Endothelial cell (in vitro differentiated cells): ENCODE measurements at places on chromosomes 4 and X. TPM values are rescaled to one million over a fixed set of nuclear protein-coding genes. Genes with fewer than 3 reads are reported as not detected.

The FHL1 gene
- total RNA-seq, result 5.6 TPM

The RBMXL3 gene
- not detected for total RNA-seq

The SERTM2 gene
- 0.92 TPM for total RNA-seq

The CLNK gene
- total RNA-seq, result not detected

The MMGT1 gene
- 18.2 TPM for total RNA-seq

The MMRN1 gene
- 304 TPM for total RNA-seq

The DDX53 gene
- not detected for total RNA-seq

The TLL1 gene
- total RNA-seq, result 48.0 TPM

The TGIF2LX gene
- total RNA-seq, result not detected

The PF4V1 gene
- not detected for total RNA-seq

The ARHGAP36 gene
- total RNA-seq, result not detected

The PABPC1L2B gene
- total RNA-seq, result 9.4 TPM

GRCh38 chrX:19245711-19246269 lies 97.9 kb upstream of the PDHA1 start:
- no peaks in the 10 kb centered on the region for H3K4me1 ChIP-seq
- no peak overlapping the region for H3K27ac ChIP-seq
- H3K36me3 ChIP-seq, result no peaks in the 10 kb centered on the region

- peaks cover 10% of the 10 kb centered on the region for H3K4me1 ChIP-seq
- peak overlapping the region; percentile 90 for H3K27ac ChIP-seq
- no peak overlapping the region for H3K4me3 ChIP-seq
- DNase-seq, result no peak
- no peaks in the 10 kb centered on the region for H3K27me3 ChIP-seq
- H3K36me3 ChIP-seq, result no peaks in the 10 kb centered on the region
These were observed 17.2 kb upstream of the CCNI start for GRCh38 chr4:77092975-77093374.

DNA sequence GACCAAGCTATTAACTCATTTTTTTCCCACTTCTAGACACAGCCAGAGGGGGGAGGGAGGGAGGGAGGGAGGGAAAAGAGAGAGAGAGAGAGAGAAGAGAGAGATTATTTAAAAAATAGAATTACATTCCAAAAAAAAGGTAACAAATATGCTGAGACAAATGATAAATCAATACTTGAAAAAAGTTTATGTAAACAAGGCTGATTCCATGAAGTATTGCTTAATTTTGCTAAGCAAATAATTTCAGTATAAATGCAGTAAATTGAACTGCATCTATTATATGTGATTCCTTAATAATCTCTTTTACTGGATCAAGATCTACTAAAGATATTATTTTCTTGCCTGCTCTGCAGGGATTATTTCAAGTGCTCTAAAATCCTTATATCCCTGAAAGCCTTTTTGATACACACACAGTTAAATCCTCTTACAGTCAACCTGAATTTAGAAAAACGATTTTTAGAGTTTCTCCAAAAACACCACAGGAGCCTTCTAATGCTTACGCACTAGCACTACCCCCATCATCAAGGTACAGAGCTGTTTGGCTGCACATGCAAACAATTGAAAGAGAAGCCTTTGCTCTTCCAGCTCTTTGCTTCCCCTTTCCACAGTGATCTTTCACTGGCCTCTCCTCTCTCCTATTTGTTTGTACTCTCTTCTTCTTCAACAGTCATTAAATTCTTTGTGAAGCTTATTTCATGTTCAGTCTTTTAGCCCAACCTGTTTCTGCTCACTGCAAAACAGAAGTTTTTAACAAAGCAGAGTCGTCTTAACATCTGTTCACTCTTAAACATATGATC lies 426.3 kb upstream of the FAM241A start:
- DNase-seq, result no peak
- no peaks in the 10 kb centered on the region for H3K4me1 ChIP-seq
- H3K27me3 ChIP-seq, result no peaks in the 10 kb centered on the region
- H3K36me3 ChIP-seq, result no peaks in the 10 kb centered on the region

DNA sequence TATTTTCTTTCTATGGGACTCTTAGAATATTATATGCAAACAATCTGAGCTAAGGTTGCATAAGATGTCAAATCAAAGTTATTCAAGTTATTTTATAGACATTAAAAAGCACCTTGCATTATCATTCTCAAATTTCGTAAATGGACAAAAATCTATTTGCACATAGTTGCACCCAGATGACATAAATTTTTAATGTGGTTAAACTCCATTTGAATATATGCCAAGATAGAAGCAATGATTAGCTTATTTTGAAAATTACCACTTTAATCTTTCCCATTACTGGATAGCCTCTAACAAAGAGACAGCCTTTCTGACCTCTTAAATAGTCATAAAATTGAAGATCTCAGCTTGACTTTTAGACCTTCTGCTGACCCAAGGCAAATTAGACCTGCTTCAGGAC lies 386.8 kb downstream of the RAPGEF2 start:
- H3K27ac ChIP-seq, result no peak overlapping the region
- peaks cover 3% of the 10 kb centered on the region for H3K36me3 ChIP-seq
- no peaks in the 10 kb centered on the region for H3K4me1 ChIP-seq
- no peak overlapping the region for H3K4me3 ChIP-seq
- no peak for DNase-seq

DNA sequence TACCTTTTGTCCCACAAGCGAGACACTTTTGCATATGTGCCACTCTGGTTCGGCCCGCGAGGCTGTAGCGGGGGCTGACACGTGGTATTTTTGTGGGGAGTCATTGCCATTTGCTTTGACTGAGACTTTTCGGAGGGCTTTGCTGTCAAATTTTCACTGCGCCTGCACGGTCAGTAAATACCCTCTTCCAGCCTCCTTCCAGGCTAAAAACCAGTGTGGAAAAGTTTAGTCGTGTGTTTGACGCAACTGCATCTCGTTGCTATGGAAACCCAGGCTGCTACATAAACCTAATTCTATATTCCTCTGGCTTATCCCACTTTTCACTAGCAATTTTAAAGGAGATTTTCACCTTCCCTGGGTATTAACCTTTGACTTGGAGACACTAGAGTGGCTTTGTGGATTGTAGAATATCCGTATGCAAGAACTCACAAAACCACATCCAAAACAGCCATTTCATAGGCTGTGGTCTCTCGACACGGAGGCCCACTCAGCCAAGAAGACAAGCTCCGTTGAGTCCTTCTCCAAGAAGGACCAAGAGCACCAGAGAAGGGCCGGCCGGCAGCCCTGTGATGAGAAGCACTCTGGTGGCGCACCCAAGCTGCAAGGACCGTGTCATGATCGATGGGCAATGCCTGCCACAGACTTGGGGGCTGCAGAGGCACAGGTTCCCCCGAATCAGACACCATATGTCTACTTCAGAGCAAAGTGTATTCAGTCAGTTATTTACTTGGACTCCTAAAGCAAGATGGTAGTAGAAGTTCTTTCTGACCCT lies 38.4 kb upstream of the ENPP6 start:
- peaks cover 3% of the 10 kb centered on the region for H3K27me3 ChIP-seq
- no peaks in the 10 kb centered on the region for H3K36me3 ChIP-seq
- peaks cover 5% of the 10 kb centered on the region for H3K4me1 ChIP-seq
- DNase-seq, result no peak

DNA sequence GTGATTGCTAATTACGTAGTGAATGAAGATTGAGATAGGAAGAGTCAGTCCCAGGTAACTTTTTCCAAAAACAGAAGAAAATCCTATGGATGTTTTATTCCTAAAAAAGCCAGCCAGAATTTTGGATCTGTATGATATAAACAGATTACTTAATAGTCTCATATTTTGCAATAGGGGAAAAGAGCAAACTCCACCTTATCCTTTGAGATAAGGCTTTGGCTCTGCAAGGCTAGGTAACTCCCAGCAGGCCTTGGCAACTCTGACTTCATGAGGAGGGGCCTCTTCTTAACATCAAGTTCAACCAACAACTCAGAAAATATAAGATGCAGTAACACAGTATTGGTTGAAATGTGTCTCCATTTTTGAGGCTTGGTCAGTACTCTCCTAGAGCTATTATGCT lies 98.7 kb upstream of the SLC4A4 start:
- DNase-seq, result no peak
- no peaks in the 10 kb centered on the region for H3K36me3 ChIP-seq
- no peak overlapping the region for H3K27ac ChIP-seq
- no peak overlapping the region for H3K4me3 ChIP-seq

DNA sequence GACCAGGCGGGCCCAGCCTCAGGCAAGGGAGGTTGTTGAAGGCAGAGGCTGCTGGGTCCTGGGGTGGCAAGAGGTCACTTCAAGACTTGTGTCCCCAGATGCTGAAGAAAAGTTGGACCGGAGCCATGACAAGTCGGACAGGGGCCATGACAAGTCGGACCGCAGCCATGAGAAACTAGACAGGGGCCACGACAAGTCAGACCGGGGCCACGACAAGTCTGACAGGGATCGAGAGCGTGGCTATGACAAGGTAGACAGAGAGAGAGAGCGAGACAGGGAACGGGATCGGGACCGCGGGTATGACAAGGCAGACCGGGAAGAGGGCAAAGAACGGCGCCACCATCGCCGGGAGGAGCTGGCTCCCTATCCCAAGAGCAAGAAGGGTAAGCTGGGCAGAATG lies 4.4 kb downstream of the PQBP1 start:
- peaks cover 2% of the 10 kb centered on the region for H3K4me1 ChIP-seq
- H3K27me3 ChIP-seq, result peaks cover 1% of the 10 kb centered on the region
- peak overlapping the region; percentile 72 for H3K4me3 ChIP-seq
- H3K27ac ChIP-seq, result peak overlapping the region; percentile 50
- peaks cover 19% of the 10 kb centered on the region for H3K36me3 ChIP-seq

GRCh38 chrX:41604766-41605543 lies 83.8 kb upstream of the GPR34 start:
- no peaks in the 10 kb centered on the region for H3K27me3 ChIP-seq
- H3K36me3 ChIP-seq, result peaks cover 3% of the 10 kb centered on the region
- no peaks in the 10 kb centered on the region for H3K4me1 ChIP-seq
- no peak overlapping the region for H3K27ac ChIP-seq
- no peak overlapping the region for H3K4me3 ChIP-seq

- H3K4me1 ChIP-seq, result no peaks in the 10 kb centered on the region
- H3K27me3 ChIP-seq, result no peaks in the 10 kb centered on the region
- no peaks in the 10 kb centered on the region for H3K36me3 ChIP-seq
- no peak overlapping the region for H3K27ac ChIP-seq
These were observed 99.3 kb downstream of the TEX13A start for GRCh38 chrX:105121186-105121585.

GRCh38 chrX:71910643-71910985 lies at the start of gene NHSL2:
Gene NHSL2, plus strand, starts transcription at chrX:71910845.
- no peaks in the 10 kb centered on the region for H3K27me3 ChIP-seq
- DNase-seq, result no peak
- H3K27ac ChIP-seq, result no peak within 1 kb of the TSS
- H3K36me3 ChIP-seq, result no peaks in the 10 kb centered on the region
- peak within 1 kb of the TSS; percentile 87 for H3K4me3 ChIP-seq

DNA sequence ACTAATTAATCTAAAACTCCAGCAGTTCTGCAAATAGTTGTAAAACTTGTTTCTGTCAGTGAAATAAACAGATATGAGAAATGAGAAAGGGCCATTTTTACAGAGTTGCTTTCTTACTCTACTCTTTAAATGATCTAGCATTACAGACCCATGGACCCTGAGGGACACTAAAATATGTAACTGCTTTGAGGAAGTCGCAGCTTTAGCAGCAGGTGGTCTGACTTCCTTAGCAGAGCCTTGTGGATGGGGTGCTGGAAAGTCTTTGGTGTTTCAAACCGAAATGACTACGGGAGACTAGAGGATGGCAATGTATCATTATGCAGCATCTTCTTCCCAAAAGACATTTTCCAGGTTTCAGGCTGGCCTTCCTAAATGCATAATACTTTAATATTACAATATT lies 18.7 kb downstream of the SHISA3 start:
- peaks cover 6% of the 10 kb centered on the region for H3K27me3 ChIP-seq
- H3K4me3 ChIP-seq, result no peak overlapping the region
- H3K27ac ChIP-seq, result no peak overlapping the region
- DNase-seq, result no peak
- H3K36me3 ChIP-seq, result peaks cover under 1% of the 10 kb centered on the region

DNA sequence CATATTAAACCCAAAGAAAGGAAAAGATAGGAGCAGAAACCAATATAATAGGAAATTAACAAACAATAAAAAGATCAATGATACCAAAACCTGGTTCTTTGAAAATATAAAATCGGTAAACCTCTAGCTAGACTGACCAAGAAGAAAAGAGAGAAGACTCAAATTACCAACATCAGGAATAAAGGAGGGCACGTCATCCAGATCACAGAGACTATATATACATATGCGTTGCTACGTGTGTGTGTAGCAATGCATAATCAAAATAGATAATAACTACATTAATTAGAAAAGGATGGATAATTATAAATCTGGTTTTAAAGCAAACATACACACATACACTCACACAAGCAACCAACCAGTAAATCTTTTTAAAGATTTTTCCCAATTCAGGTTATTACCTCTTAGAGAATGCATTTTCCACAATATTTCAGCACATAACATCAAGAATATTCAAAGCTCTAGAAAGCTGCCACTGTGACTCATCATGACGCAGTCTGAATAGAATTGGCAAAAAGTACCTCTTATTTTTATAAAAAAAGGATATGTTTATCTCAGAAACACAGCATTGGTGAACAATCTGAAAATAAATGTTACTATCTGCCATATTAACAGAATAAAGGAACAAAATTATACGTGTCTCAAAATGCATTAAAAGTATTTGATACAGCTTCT lies 41.4 kb upstream of the USP9X start:
- H3K4me3 ChIP-seq, result no peak overlapping the region
- H3K27me3 ChIP-seq, result no peaks in the 10 kb centered on the region
- no peak for DNase-seq
- H3K27ac ChIP-seq, result no peak overlapping the region

DNA sequence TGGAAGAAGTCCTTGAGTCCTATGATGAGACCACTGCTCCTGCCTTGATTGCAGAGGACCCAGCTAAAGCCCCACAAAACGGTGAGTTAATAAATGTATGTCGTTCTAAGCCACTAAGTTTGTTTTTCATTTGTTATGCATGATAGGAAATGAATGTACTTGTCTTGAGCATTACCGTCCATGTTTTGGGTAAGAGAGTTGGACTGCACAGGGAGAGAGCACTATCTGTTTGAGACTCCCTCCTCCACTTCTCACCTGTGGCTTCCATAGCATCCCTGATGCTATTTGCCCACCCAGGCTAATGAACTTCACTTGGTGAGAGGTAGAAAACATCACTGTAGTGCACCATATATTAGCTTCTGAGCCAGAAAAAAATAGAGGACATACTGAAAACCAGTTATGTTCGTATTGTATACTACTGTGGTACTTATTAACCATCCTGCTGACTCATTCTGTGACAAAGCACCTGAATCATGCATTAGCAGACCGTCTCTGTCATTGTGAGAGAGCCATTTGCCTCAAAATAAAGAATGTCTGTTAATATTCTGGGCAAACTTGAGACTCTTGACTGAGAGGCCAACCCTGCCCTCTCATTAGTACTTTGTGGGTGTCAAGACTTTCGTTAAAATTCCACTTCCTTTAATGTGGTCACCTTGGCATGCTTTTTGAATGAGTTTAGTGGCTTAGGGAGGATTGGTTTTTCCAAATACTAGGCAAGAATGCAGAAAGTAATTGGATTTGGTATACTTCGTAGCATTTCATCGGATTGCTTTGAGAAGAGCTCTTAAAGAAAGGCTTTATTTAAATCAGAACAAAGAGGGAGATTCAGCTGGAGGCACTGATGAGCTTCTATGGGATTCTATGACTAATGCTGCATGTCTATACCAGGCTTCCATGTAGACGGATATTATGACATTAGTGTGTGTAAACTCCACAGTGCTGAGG lies 99.3 kb upstream of the GRPR start:
- no peak for DNase-seq
- no peaks in the 10 kb centered on the region for H3K36me3 ChIP-seq
- no peak overlapping the region for H3K27ac ChIP-seq
- peaks cover 11% of the 10 kb centered on the region for H3K4me1 ChIP-seq
